ENCODE measurements at places on chromosomes 1 and 21. TPM values are rescaled to one million over a fixed set of nuclear protein-coding genes. Genes with fewer than 3 reads are reported as not detected.

The TACSTD2 gene
- 14.8 TPM for total RNA-seq

The GPR37L1 gene
- total RNA-seq = not detected

The KRTAP19-1 gene
- total RNA-seq = not detected

The CFHR3 gene
- not detected for total RNA-seq

The LAX1 gene
- not detected for total RNA-seq

The SRGAP2B gene
- 50.8 TPM for total RNA-seq

- H3K4me3 ChIP-seq = no peak overlapping the region
- no peaks in the 10 kb centered on the region for H3K27me3 ChIP-seq
- DNase-seq = no peak
- H3K4me1 ChIP-seq = no peaks in the 10 kb centered on the region
- no peak overlapping the region for H3K27ac ChIP-seq
Observed at GRCh38 chr1:176829261-176829660, 335.3 kb downstream of the ASTN1 start.

DNA sequence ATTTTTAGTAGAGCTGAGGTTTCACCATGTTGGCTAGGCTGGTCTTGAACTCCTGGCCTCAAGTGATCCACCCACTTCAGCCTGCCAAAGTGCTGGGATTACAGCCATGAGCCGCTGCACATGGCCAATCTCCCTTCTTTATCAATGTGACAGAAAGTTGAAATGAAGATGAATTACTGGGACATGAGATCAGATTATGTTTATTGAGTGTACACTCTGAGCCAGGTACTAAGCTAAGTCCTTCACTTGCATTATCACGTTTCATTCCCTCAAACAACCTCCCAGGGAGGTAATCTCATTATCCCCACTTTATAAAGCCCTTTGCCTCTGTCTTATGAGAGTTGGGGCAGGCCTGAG lies 6.3 kb upstream of the CHI3L2 start:
- no peaks in the 10 kb centered on the region for H3K27me3 ChIP-seq
- H3K36me3 ChIP-seq = no peaks in the 10 kb centered on the region
- H3K4me1 ChIP-seq = peaks cover 25% of the 10 kb centered on the region

DNA sequence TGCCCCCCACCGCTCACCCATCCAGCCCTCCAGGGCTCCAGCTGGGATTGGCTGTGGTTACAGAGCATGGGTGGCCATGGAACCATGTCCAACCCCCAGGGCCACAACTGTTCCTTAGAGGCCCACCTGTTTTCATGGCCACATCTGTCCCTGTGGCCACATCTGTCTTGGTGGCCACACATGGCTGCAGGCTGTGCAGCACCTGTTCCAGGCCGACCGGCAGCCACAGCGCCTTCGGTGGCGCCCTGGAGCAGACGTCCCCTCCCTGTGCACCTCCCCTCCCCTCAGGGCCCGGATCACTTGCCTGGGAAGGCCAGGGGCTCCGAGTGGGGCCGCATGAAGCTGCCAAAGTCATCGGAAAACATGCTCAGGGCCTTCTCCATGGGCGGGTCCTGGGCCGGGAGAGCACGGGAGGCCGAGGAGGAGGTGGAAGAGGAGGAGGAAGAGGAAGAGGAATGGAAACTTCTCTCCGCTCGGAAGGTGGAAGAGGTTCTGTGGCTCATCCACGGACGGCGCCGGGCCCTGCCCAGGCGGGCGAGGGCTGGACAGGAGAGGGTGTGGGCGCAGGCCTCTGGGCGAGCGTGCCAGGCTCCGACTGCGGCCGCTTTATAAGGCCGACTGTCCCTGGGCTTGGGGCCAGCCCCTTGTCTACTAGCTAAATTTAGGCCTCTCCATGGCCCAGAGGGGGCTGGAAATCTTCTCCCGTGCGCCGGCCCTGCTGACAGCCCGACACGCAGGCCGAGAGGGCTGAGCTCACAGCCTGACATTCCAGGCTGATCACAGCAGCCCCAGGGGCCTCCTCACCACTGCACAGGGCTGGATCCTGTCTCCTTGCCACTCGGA lies at the start of gene HSPB7:
TSS of gene HSPB7 (minus strand) at position 583 of the 843 bp plus-strand sequence. CDS start at position 503, 80 bp downstream.
- DNase-seq = no peak
- H3K36me3 ChIP-seq = no peaks in the 10 kb centered on the region
- no peak within 1 kb of the TSS for H3K4me3 ChIP-seq
- H3K27ac ChIP-seq = peak within 1 kb of the TSS; percentile 67
- peaks cover 19% of the 10 kb centered on the region for H3K4me1 ChIP-seq

DNA sequence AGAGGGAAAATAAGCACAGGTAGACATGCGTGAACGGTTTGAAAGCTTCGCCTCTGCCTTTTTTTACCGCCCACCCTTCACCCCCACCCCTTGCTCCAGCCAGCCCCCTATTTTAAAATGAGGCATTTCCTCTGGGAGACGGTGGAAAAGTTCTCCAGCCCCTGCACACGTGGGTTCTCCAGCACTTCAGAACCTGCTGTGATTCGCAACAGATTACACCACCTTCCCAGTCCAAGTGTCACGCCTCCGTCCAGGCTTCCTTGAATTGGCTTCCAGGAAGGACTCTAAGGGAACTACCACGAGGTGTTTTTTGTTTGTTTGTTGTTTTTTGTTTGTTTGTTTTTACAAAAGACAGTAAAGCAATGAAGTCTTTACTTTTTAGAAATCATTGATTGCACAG lies 2.6 kb downstream of the LRRC7 start:
- H3K4me3 ChIP-seq = no peak overlapping the region
- H3K27ac ChIP-seq = no peak overlapping the region
- no peak for DNase-seq

DNA sequence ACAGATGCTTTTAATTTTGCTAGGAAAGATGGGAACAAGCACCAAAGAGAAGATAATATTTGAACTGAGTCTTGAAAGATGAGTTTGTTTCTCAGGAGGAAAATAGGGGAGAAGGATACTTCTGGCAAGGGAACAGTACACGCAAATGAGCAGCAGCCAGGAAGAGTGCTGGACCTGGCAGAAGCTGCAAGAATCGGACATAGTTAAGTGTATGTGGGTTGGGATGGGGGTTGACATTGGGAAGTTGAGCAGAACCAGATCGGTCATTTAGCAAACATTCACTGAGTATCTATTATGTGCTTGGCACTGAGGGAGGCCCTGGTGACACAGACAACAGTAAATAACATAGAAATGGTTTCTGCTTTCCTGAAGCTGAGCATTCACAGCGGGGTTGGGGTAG lies 198.8 kb downstream of the PLPP3 start:
- H3K4me1 ChIP-seq = peaks cover 7% of the 10 kb centered on the region
- H3K4me3 ChIP-seq = no peak overlapping the region
- DNase-seq = no peak
- H3K27me3 ChIP-seq = no peaks in the 10 kb centered on the region

DNA sequence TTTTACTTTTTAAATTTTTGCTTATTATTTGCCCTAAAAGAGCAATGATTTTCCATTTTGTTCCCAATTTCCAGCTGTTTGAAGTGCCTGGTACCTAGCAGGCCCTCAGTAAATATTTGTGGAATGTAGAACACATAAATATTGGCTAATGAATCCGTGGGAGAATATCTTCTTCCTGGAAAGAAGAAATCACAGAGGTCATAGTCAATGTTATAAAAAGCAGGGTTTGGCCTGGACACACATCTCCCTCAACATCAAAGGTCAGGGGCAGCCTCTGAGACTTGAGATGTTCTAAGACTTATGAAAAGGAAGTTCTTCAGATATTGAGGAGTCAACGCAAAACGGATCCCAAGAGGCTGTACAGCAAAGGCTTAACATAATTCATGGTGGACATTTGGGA lies 358.1 kb downstream of the HHAT start:
- DNase-seq = no peak
- H3K4me3 ChIP-seq = no peak overlapping the region
- H3K27me3 ChIP-seq = no peaks in the 10 kb centered on the region
- peaks cover 7% of the 10 kb centered on the region for H3K4me1 ChIP-seq
- H3K27ac ChIP-seq = no peak overlapping the region
- no peaks in the 10 kb centered on the region for H3K36me3 ChIP-seq

- no peak overlapping the region for H3K27ac ChIP-seq
- H3K27me3 ChIP-seq = no peaks in the 10 kb centered on the region
- no peak for DNase-seq
Observed at GRCh38 chr1:3138623-3139151, 69.7 kb downstream of the PRDM16 start.

DNA sequence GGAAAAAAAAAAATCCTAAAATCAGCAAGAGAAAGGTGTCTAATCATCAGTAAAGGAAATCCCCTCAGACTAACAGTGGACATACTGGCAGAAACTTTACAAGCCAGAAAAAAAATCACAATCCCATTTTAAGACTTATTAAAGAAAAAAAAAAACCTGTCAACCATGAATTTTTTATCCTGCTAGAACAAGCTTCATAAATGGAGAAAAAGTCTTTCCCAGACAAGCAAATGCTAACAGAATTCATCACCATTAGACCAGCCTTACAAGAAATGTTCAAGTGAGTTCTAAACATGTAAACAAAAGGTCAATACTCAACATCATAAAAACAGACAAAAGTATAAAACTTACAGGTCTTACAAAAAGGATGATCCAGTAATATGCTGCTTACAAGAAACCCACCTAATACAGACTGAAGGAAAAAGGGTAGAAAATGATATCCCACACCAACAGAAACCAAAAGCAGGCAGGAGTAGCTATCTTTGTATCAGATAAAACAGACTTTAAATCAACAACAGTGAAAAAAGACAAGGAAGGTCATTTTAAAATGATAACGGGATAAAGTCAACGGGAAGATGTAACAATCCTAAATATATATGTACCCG lies 129.6 kb downstream of the EVI5 start:
- no peak for DNase-seq
- H3K4me3 ChIP-seq = no peak overlapping the region
- no peaks in the 10 kb centered on the region for H3K4me1 ChIP-seq
- H3K27ac ChIP-seq = no peak overlapping the region
- no peaks in the 10 kb centered on the region for H3K27me3 ChIP-seq

DNA sequence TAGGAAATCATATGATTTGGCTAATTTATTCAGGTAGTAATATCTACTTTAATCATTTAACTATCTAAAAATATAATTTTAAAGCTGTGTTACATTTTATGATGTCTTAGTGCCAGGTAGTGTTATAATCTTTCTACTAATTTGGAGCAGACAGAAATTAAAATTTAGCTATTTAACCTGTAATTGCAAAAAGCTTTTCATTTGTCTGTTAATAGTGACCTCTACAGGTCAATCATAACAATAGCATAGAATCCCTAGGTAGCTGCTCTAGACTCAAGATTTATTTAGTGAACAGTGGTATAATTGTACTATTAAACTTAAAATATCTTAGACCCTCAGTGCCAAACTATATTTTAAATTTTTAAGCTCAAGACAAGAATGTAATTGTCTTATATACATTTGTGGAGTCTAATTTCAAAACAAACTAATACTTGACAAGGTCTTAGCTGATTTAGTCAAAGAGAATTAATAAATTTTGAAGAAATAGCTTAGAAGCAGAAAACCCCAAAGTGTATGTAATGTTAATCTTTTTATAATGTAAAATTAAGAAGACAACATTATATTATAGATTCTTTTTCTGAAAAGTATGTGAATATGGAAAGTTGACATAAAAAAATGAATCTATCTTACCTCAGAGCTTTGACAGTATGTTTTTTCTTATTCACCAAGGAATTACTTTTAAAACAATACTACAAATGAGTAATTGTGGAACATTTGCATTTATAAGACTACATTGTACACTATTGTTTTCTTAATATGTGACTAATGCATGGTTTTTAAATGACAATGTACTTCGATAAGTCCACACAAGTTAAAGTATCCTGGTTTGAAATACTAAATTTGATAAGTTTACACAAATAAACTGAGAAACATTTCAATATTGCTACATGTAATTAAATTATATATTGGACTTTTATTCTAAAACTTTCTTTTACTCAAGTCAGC lies 64.1 kb upstream of the RNPC3 start:
- no peak overlapping the region for H3K4me3 ChIP-seq
- H3K27me3 ChIP-seq = peaks cover 13% of the 10 kb centered on the region
- H3K4me1 ChIP-seq = no peaks in the 10 kb centered on the region
- DNase-seq = peak; percentile 26
- H3K36me3 ChIP-seq = no peaks in the 10 kb centered on the region
- H3K27ac ChIP-seq = no peak overlapping the region

- H3K27me3 ChIP-seq = no peaks in the 10 kb centered on the region
- DNase-seq = no peak
- H3K4me3 ChIP-seq = no peak overlapping the region
- H3K27ac ChIP-seq = no peak overlapping the region
- peaks cover 10% of the 10 kb centered on the region for H3K4me1 ChIP-seq
Observed at GRCh38 chr1:212466898-212467650, 34.4 kb downstream of the NENF start.

DNA sequence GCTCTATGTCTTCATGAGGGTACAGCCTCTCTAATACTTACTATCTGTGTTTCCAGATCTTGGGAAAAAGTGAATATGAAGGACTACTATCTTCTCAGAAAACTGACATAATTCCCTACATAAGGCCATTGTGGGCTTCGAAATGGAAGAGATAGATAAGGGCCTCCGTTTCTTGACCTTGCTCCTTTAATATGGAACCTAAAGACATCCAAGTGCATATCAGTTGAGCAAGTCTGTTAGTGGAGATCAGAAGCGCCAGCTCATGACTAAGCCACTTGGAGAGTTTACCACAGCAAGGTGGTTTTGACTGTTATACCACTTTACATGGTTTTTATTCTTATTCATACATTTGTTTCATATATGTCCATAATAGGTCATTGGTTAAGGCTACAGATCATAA lies 35.3 kb upstream of the FCER1A start:
- H3K27ac ChIP-seq = peak overlapping the region; percentile 32
- no peaks in the 10 kb centered on the region for H3K27me3 ChIP-seq
- H3K36me3 ChIP-seq = no peaks in the 10 kb centered on the region
- no peak overlapping the region for H3K4me3 ChIP-seq
- DNase-seq = no peak

GRCh38 chr1:111879081-111879480 lies 110.4 kb downstream of the KCND3 start:
- no peaks in the 10 kb centered on the region for H3K36me3 ChIP-seq
- H3K4me1 ChIP-seq = no peaks in the 10 kb centered on the region
- H3K27ac ChIP-seq = no peak overlapping the region
- no peak overlapping the region for H3K4me3 ChIP-seq
- DNase-seq = no peak

- no peaks in the 10 kb centered on the region for H3K36me3 ChIP-seq
- no peaks in the 10 kb centered on the region for H3K4me1 ChIP-seq
- no peak overlapping the region for H3K4me3 ChIP-seq
- DNase-seq = no peak
- no peaks in the 10 kb centered on the region for H3K27me3 ChIP-seq
Observed at GRCh38 chr1:34822202-34822601, 29.4 kb downstream of the GJA4 start.

- H3K27me3 ChIP-seq = no peaks in the 10 kb centered on the region
- no peak overlapping the region for H3K27ac ChIP-seq
- H3K36me3 ChIP-seq = peaks cover 8% of the 10 kb centered on the region
- H3K4me1 ChIP-seq = no peaks in the 10 kb centered on the region
- no peak for DNase-seq
Observed at GRCh38 chr1:68157416-68157815, 74.9 kb downstream of the WLS start.

DNA sequence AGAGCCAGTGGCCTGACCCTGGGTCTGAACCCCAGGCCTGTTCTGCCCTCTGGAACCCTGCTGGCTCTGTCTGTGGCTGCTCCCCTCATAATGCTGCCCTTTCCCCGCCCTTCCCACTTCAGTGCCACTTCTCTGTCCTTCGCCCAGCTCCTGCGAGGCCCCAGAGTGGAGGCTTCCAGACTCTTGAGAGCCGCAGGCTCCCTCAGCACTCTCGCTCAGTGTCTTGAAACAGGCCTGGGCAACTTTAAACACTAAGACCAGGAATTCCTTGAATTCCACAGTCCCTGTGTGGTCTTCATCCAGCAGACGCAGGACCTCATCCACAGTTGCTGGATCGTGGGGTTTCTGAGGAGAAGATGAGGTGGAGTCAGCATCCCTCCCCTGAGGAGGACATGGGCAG lies 3.5 kb downstream of the CRNN start:
- H3K4me1 ChIP-seq = no peaks in the 10 kb centered on the region
- no peak for DNase-seq
- no peak overlapping the region for H3K4me3 ChIP-seq
- no peak overlapping the region for H3K27ac ChIP-seq
- peaks cover 57% of the 10 kb centered on the region for H3K27me3 ChIP-seq
